Activated naive CD8-positive, alpha-beta T cell treated with anti-CD3 and anti-CD28 coated beads, Interleukin-2, amount 10 ng/mL, durations not matched to agents 7 days and 5 days (primary cell): ENCODE measurements at places on chromosomes 12 and 14. TPM values are rescaled to one million over a fixed set of nuclear protein-coding genes. Genes with fewer than 3 reads are reported as not detected.

- no peak for DNase-seq
Measured at GRCh38 chr14:74219277-74220205, 19.7 kb upstream of the VSX2 start.

DNA sequence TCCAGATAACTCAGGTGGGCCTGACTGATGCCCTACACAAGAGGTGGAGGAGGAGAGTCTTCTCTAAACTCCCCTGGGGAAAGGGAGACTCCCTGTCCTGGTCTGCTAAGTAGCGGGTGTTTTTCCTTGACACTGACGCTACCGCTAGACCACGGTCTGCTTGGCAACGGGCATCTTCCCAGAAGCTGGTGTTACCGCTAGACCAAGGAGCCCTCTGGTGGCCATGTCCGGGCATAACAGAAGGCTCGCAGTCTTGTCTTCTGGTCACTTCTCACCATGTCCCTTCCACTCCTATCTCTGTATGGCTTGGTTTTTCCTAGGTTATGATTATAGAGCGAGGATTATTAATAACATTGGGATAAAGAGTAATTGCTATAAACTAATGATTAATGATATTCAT is 965.5 kb downstream of the TMEM121 start:
- DNase-seq = no peak

GRCh38 chr14:68341411-68342212 is 451.3 kb downstream of the ZFP36L1 start:
- DNase-seq = no peak

GRCh38 chr12:118356809-118357256 is 15.9 kb downstream of the TAOK3 start:
- no peak for DNase-seq

DNA sequence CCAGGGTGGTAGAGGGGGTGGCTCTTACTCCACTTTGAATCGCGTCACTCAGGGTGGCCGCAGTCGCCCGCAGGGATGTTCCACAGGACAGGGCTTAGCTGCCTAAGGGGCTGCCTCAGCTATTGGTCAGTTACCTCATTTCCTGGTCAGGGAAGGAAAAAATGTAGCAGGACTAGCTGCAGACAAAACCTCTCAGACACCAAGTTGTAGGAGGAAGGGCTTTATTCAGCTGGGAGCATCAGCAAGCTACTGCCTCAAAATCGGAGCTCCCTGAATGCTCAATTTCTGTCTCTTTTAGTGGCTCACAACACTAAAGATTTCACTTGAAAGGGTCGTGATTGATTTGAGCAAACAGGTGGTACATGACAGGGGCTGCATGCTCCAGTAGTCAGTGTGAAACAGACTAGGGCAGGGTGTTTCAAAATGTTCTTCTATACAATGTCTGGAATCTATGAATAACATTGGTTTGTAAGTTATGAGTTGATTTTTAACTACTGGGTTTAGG is 6.4 kb upstream of the CLEC6A start:
- DNase-seq = no peak

Gene ATN1
- total RNA-seq = 31.3 TPM

GRCh38 chr12:67239061-67239460 is 30.1 kb upstream of the CAND1 start:
- DNase-seq = no peak

DNA sequence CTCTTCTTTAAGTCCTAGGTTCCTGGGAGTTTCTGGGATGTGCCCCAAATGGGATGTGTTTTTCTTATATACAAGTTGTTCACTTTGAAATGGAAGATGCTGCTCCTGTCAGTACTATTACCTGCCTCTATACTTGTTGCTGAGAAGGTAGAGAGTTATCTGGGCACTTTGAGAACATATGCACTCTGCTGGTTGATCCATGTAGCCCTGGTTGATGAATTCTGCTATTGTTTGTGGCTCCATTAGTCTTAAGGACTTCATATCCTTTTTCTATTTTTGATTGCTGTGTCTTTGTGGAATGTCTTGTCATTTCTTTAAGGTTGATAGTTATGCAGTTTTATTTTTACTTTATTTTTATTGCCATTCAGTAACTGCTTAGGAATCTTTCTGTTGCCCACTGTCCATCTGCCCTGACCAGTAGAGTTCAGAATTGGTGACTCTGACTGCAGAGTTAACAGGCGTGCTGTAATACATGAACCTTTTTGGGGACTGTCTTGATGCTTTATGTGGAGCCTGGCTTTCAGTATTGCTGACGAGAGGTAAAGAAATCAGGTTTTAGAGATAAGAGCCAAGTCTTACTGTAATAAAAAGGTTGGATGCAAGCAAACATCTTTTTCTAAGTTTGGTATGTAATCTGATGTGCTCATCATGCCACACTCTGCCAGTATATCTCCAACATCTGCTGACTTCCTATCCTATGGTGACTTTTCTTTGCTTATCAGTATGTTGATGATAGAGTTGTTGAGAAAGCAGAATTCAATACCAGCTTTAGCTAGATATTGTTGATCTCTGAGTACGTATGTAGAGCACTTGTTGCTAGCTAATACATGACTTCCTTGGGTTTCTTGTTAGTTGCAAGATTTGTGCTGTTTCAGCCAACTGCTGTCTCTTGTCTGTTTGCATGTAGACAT is 1.6 kb downstream of the GMPR2 start:
- DNase-seq = no peak

GRCh38 chr14:65877166-65877565 is 464.6 kb downstream of the FUT8 start:
- DNase-seq = no peak

- no peak for DNase-seq
Measured at GRCh38 chr14:103859416-103860202, 12.2 kb upstream of the PPP1R13B start.

- DNase-seq = no peak
Measured at GRCh38 chr14:74417611-74418010, 8.4 kb downstream of the SYNDIG1L start.

Gene GUCY2C
- not detected for total RNA-seq

- no peak for DNase-seq
Measured at GRCh38 chr12:116528498-116528897, 30.7 kb upstream of the MAP1LC3B2 start.

Gene CLEC6A
- not detected for total RNA-seq

- no peak for DNase-seq
Measured at GRCh38 chr12:71654200-71654599, 9.4 kb downstream of the ZFC3H1 start.

- no peak for DNase-seq
Measured at GRCh38 chr12:57766464-57767304, at the start of gene CYP27B1. TSS of gene CYP27B1 (minus strand) at chr12:57767078. CDS start at chr12:57767041, 37 bp downstream.

Gene ACOT6
- total RNA-seq = not detected

GRCh38 chr12:5262885-5263284 is 169.0 kb upstream of the NTF3 start:
- DNase-seq = no peak

DNA sequence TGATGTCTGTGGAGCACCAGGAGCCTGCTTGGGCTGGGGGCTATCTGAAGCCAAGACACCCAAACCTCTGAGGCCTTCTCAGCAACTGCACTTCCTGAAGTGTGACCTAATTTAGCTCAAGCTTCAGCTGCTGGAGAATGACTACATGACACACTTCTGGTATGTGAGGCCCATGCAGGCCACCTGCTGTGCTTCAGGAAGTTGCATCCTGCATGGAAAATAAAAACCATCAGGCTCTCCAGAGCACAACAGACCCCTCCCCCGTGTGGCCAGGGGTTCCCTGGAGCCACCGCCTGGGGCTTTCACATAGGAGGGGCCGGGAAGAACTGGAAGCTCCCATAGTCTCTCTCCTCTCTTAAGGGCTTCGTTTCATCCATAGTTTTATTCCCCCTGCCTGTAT is 217.7 kb downstream of the SLC15A4 start:
- no peak for DNase-seq

Gene RPS6KL1
- 3.9 TPM for total RNA-seq

- DNase-seq = no peak
Measured at GRCh38 chr14:96069421-96069820, 30.3 kb downstream of the C14orf132 start.

DNA sequence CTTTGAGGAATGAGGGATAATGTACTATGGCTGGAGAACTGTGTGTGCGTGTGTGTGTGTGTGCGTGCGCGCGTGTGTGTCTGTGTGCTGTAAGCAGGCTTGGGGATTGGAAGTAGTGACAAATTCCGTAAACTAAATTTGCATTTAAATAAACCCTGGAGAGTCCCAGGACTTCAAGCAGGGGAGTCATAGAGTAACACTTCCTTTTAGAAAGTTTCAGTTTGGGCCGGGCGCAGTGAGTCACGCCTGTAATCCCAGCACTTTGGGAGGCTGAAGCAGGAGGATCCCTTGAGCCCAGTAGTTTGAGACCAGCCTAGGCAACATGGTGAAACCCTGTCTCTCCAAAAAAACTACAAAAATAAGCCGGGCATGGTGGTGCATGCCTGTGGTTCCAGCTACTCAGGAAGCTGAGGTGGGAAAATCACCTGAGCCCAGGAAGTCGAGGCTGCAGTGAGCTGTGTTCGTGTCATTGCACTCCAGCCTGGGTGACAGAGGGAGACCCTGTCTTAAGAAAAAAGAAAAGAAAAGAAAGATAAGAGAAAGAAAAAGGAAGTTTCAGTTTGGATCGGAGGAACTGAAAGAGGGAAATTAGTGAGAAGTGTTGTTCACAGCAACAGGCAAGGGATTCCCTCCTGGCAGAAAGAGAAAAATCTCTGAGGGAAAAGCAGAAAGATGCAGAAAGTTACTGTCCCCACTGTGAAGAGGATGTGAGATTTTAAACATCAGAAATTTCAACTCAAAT is 222.7 kb upstream of the SOX5 start:
- DNase-seq = no peak

DNA sequence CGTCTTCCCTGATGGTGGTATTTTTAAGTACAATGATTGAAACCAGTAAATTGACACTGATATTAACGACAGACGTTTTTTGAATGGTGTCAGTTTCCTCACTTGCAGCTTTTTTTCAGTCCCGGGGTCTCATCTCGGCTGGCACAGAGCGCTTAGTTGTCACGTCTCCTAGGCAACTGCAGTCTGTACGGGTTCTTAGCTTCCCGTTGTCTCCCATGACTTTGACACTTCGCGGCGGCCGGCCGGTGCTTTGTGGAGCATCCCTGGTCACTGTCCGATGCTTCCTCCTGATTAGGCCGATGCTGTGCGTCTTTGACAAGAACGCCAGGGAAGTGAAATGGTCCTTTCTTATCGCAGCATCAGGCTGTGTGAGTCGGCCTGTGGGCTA is 67.4 kb downstream of the ADGRD1 start:
- DNase-seq = no peak

GRCh38 chr12:32240162-32240561 is 133.5 kb downstream of the BICD1 start:
- DNase-seq = no peak

GRCh38 chr12:76117067-76117691 is 32.7 kb upstream of the NAP1L1 start:
- no peak for DNase-seq

GRCh38 chr12:46154221-46154985 is 114.4 kb downstream of the SLC38A1 start:
- no peak for DNase-seq

DNA sequence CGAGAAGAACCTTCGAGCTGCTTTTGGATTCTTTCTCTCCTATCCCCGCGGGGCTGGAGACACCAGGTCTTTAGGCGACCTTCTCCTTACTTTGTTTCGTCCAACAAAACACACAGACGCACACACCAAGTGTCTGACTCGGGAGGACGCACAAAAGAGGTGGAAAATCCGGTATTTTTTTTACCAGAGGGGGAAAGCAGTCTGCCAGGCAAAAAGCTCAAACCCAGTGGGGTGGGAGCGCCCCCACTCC is 2.1 kb downstream of the SIX4 start:
- no peak for DNase-seq

- peak; percentile 35 for DNase-seq
Measured at GRCh38 chr12:122981587-122982476, 1.4 kb downstream of the ARL6IP4 start.

Gene SLC4A8
- total RNA-seq = 6.1 TPM
